ENCODE measurements at places on chromosomes 16 and 17.

DNA sequence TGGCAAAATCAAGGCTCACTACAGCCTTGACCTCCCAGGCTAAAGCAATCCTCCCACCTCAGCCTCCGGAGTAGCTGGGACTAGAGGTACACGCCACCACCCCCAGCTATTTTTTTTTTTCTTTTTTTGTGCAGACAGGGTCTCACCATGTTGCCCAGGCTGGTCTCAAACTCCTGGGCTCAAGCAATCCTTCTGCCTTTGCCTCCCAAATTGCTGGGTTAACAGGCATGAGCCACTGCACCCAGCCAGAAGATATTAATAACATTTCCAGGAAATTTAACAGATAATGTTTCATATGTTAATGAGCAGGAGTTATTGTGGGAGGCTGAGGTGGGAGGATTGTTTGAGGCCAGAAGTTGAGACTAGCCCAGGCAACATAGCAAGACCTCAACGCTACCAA, 8.4 kb upstream of the SPG7 start:
- no peak for DNase-seq

GRCh38 chr17:29243792-29244191, 2.9 kb upstream of the CRYBA1 start:
- DNase-seq: no peak

GRCh38 chr16:69193855-69194254, 6.9 kb downstream of the SNTB2 start:
- no peak for DNase-seq

DNA sequence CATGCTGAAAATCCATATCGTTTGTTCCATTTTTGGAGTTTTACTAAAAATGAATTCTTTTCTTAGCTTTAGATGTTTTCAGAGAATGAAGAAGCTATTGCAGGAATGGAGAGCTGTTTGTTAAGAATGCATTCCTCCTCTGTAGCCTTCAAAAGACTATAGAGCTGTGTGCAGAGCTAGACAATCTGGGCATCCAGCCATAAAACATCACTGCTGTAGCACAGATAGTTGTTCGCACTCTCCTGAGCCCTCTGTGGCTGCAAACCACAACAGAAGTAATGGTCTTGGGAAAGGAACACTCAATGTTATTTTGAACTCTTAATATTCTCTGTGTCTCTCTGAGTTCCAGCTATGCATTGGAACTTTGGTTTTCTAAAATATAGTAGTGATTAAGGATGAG, 4.9 kb downstream of the TNRC6C start:
- DNase-seq: no peak

Data from nephron progenitor cell (in vitro differentiated cells).